ENCODE measurements at places on chromosomes 7 and 10.

- DNase-seq: no peak
Measured at GRCh38 chr10:28853195-28853594, 175.9 kb downstream of the BAMBI start.

DNA sequence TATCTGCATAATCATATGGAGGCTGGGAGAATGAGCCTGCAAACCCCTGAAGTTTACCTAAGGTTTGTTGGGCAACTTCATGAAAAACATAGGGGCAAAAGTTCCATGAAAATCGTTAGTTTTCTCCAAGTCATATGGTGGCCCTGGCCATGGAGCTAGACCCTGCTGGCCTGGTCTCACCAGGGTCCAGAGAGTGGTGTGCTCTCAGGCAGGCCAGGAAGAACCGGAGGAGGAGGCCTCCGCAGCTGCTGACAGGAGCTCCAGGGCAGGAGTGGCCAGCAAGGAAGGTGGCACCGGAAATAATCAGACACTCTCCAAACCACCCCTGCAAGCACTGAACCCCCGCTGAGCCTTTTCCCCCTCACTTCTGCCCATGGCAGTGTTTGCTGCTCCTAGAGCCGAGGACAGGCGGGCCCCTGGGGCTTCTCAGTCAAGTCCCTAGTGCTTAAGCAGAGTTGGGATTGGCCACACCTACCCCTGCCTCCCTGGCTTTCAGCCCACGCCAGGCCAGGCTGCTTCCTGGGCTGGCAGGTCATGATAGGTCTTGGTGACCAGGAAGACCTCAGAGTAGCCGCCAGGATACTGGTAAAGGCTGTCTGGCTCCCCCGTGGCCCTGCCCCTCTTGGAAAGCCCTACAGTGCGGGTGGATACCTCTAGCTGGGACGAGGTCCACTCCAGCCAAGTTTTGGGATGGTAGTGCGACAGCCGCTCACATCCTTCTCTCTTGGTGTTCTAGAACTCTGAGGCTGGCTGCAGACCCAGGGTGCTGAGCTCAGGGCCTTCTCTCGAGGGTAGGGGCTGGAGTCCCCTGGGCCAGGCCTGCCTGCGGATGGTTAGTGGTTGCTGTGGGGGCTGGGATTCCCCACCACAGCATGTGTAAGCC, 242.8 kb downstream of the MGMT start:
- no peak for DNase-seq

- no peak for DNase-seq
Measured at GRCh38 chr7:55242613-55243012, 122.5 kb upstream of the LANCL2 start.

DNA sequence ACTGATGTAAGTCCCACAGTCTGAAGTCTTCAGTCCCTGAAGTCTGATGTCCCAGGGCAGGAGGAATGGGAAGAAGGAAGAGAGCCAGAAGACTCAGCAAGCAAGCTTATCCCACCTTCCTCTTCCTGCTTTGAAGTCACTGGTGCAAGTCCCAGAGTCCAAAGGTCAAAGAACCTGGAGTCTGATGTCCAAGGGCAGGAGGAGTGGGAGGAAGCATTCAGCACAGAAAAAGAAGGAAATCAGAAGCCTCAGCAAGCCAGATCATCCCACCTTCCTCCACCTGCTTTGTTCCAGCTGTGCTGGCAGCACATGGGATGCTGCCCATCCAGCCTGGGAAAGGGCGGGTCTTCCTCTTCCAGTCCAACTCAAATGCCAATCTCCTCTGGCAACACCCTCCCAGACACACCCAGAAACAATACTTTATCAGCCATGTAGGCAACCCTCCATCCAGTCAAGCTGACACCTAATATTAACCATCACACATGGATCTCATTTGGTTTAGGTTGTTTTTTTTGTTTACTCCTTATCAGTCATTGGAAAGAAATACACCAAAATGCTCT, 50.9 kb downstream of the ADAM12 start:
- no peak for DNase-seq

- no peak for DNase-seq
Measured at GRCh38 chr10:10891124-10892082, 126.3 kb upstream of the CELF2 start.

DNA sequence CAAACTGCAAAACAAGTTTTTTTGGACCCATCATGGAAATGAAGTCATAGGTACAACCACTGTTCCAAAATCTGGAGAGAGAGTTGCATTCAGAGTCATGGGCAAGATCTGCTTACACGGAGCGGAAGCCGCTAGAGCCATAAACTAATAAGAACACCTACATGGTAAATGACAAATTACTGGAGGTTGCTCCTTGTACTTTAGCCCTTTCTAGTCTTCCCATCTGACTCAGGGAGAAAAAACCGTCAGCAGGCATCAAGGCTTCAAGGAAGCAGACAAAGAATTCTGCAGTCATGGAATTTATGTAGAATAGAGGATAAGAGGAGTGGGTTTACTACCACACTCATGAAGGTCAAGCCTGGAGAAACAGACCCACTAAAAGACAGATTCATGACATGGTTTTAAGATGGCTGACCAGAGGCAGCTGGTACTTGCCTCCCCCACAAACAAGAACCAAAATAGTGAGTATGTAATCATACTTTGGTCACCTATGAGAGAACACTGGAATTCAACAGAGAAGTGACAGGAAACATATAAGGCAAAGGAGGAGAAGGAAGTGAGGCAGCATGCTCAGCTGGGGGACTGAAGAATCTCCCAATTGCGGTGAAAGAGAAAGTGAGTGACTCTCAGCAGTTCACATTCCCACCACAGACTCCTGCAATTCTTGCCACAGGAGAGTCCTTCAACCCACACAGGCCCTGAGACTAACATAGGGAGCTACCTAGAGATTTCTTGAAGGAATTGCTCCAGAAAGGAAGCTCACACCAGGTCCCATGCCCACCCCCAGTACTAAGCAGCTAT, 42.4 kb upstream of the ASAH2 start:
- DNase-seq: no peak

- DNase-seq: no peak
Measured at GRCh38 chr10:121465215-121465614, 133.0 kb downstream of the FGFR2 start.

DNA sequence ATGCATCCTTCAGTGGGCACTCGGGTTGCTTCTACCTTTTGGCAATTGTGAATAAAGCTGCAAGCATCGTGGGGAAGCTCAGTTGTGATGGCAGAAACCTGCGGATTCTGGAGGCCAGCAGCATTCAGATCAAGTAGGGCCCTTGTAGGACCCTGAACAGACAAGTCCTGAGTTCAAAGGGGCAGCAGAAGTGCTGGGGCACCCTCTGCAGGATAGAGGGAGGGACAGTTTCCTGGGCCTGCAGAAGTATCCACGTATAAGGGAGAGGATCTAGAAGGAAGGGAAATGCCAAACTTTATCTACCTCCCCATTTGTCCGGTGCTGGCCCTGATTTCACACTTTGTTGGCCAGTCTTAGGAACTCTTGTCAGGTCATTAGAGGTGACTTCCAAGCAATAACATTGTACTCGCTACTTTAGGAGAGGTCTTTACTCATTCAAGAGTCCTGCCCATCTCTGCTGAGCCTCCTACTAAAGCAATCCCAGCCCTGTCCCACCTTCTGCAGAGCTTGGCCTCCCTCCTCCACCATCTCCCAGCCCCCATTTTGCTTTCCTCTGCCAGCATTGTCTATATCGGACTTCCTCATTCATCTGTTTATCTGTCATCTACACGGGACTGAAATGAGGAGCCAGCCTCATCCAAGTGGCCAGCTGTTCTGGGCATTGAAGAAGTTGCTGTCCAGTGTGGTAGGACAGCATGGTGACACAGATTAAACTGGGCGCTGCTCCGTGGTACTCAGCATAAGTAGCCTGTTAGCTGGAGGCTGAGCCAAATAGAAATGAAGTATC, 26.6 kb upstream of the R3HCC1L start:
- DNase-seq: no peak

- no peak for DNase-seq
Measured at GRCh38 chr10:77593771-77594470, 43.7 kb downstream of the KCNMA1 start.

- peak; percentile 54 for DNase-seq
Measured at GRCh38 chr10:52437205-52437646, 123.1 kb downstream of the DKK1 start.

- DNase-seq: no peak
Measured at GRCh38 chr10:13913897-13914296, 327.1 kb downstream of the PRPF18 start.

DNA sequence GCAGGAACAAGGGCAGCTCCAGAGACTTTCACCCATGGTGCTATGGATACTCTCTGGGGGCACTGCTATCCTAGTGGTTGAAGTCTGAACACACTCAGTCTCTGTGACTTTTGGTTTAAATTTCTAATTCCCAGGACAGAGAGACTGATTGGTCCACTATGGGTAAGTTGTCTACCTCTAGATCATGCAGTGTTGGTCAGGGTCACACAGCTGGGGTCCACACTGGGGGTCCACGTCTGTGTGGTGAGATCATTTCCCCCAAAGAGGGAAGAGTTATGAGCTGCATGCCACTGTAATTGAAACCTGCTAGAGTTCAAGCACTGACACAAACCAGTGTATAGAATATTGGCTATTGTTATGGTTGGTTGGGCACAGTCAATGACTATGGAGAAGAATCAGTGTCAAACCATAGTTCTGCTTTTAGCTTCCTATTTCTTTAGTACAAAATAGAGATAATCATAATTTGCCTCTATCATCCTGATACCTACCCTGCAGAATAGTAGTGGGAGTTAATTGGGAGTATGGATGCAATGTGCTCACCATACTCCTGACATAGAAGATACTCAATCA, 101.6 kb downstream of the PRTFDC1 start:
- DNase-seq: no peak

DNA sequence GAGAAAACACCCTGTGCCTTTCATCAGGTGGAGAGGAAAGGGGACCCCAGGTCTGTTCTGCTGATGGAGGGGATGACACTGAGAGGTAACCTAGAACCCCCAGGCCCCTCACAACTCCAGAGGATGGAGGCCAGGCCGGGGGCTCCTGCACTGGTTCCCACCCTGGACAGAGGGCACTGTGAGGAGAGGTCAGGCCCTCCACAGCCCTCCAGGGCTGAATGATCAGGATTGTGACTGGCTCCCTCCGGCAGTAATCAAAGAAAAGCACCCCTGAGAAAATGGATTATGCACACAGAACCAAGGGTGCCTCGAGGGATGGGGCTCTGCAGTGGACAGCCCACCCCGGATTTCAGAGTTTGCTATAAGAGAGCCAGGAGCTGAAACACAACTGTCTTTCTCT, 502.8 kb downstream of the TCERG1L start:
- no peak for DNase-seq

DNA sequence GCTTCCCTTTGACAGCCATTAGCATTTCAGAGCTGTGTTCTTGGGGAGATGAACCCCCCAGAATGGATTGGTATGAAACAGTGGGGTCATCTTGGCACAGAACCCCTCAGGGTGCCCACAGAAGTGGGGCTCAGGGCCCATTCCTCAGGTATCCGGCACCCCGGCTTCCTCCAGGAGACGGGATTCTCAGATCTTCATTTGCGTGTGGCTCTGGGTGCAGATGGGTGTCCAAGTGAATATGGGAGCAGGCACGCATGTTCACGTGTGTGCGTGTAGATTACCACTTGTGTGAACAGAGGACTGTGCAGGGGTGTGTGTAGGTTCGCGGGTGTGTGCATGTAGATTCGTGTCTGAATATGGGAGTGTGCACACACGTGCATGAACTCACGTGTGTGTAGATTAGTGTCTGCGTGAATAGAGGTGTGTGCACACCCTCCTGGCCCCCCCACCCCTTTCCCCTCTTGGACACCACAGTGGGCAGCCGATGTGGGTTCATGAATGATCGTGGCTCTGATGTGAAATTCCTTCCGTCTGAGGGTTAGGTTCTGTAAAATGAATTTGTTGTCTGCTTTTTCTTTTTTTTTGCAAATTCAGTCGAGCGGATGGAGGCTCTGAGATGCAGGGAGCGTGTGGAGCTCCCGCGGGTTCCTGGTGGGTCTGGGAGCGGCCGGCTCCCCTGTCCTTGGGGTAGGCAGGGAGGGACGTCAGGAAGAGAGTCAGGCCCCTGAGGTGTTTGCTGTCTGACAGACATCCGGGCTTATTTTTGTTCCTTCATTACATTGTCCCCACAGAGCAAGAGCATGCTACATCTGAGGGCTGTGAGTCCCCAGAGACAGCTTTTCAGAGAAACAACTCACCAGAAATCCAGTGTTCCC, 7.4 kb downstream of the ELFN1 start:
- no peak for DNase-seq

- DNase-seq: no peak
Measured at GRCh38 chr10:117899181-117899683, 147.5 kb downstream of the RAB11FIP2 start.

DNA sequence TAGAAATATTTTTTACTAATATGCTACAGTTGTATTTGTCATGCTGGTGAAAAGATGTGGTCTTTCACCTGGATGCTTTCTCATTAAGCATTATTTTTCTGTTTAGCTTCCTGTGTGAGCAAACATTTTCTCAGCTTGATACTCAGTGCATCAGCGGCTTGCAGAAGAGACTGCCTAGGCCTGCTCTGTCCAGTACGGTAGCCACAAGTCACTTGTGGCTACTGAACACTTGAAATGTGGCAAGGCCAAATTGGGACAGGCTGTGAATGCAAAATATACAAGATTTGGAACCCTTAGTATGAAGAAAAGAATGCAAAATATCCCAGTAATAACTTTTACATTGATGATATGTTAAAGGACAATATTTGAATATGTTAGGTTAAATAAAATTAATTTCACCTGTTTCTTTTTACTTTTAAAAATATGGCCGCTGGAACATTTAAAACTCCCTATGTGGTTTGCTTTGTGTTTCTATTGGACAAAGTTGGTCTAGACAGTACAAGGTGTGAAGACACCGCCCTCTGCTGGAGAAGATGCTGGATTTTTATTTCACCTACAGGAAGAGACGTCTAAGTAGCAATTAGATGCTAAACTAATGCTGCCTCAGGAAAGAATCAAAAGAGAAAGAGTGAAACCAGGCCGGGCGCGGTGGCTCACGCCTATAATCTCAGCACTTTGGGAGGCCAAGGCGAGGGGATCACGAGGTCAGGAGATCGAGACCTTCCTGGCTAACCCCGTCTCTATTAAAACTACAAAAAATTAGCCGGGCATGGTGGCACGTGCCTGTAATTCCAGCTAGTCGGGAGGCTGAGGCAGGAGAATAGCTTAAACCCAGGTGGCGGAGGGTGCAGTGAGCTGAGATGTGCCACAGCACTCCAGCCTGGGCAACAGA, 5.3 kb downstream of the SRGN start:
- DNase-seq: peak; percentile 82

GRCh38 chr7:114956702-114957101, 34.8 kb downstream of the MDFIC start:
- no peak for DNase-seq

DNA sequence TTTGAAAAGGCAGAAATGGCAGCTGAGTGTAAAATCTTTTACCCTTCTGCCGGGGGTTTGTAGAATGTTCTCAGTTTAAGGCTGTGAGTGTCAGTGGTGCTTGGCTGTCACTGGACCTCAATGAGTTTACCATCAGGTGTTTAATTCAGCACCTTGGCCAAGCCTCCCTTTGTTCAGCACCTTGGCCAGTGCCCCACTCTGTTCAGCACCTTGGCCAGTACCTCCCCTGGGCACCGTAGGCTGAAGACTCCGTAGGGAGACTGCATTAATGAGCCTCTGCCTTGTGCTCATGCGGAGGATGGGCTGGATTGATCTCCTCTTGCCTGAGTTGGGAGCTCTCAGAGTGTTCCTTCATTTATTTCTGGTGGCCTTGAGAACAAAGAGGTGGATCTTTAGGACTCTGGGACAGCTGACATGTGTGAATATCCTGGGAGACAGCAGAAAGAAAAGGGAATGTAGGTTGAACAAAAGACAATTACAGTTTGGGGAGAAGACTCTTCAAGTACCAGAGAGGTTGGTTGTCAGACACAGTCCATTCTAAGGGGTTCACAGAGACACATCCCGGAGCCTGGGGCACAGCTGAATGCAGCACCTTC, 1.6 kb downstream of the FAM24A start:
- peak; percentile 64 for DNase-seq

GRCh38 chr10:131090761-131091661, 220.5 kb downstream of the TCERG1L start:
- peak; percentile 67 for DNase-seq
